Body of pancreas (tissue), 4 donors: ENCODE measurements at places on chromosomes 7 and 10. TPM values are rescaled to one million over a fixed set of nuclear protein-coding genes. Genes with fewer than 3 reads are reported as not detected.
A peak's percentile ranks its signal among the peaks of the same experiment; 100 is the strongest.

- no peaks in the 10 kb centered on the region for H3K27me3 ChIP-seq
- H3K4me1 ChIP-seq = no peaks in the 10 kb centered on the region
- H3K36me3 ChIP-seq = no peaks in the 10 kb centered on the region
- H3K27ac ChIP-seq = peak overlapping the region; percentile 3
- peak; percentile 61 for DNase-seq
Measured at GRCh38 chr10:5291501-5292195, 73.1 kb upstream of the UCN3 start.

DNA sequence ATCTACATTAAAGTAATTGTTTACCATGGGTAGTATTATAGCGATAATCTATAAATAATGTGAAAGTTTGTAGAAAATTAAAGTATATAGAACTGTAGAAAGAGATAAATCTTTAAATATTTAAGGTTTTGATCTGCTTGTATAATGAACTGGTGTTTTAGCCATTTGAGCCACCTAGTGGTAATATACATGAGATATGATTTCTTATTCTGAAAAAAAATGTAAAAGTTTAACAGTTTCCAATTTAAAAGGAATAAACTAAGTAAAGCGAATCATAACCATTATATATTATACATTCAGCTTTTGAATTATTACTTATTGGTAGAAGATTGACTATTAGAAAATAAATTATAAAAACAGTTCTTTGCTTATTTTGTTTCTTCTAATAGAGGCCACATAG is 91.2 kb downstream of the OTUD1 start:
- no peak for DNase-seq
- H3K4me1 ChIP-seq = no peaks in the 10 kb centered on the region
- no peak overlapping the region for H3K4me3 ChIP-seq
- H3K27me3 ChIP-seq = no peaks in the 10 kb centered on the region

Gene HACD1
- total RNA-seq = 4.9 TPM

GRCh38 chr7:36806891-36807290 is 82.6 kb upstream of the AOAH start:
- no peak overlapping the region for H3K4me3 ChIP-seq
- no peak overlapping the region for H3K27ac ChIP-seq
- DNase-seq = no peak
- H3K27me3 ChIP-seq = no peaks in the 10 kb centered on the region

Gene SORBS1
- total RNA-seq = 56.8 TPM

DNA sequence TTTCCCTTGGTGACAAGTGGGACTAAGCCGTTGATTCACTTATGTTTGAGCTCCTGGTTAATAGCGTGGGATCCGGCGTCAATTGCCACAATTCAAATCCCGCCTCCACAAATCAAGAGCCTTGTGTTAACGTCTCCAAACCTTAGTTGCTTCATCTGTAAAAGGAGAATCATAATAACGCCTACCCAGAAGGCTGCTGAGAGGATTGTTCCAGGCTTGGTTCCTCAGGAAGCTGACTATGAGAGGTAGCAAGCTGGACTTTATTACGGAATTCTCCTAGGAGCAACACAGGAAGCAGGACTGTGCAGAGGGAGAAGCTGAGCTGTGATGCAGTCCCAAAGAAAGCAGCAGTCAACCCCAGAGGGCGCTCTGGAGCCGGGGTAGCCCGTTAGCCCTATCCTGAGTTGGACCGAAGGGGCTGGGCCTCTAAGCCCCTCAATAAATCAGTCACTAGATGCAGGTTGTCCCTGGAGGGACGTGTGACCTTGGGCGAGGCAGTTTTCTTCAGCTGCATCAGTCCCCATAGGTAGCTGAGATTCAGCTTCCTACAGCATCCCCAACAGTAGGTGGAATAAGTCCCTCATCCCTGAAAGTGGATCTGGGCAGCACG is 6.9 kb upstream of the BAG3 start:
- no peaks in the 10 kb centered on the region for H3K36me3 ChIP-seq
- DNase-seq = no peak
- no peaks in the 10 kb centered on the region for H3K27me3 ChIP-seq
- no peak overlapping the region for H3K4me3 ChIP-seq
- no peaks in the 10 kb centered on the region for H3K4me1 ChIP-seq

GRCh38 chr10:128566361-128566968 is 440.2 kb upstream of the MKI67 start:
- H3K36me3 ChIP-seq = no peaks in the 10 kb centered on the region
- no peak overlapping the region for H3K27ac ChIP-seq
- H3K4me1 ChIP-seq = no peaks in the 10 kb centered on the region
- no peak overlapping the region for H3K4me3 ChIP-seq
- no peak for DNase-seq
- H3K27me3 ChIP-seq = no peaks in the 10 kb centered on the region

GRCh38 chr10:110190170-110190569 is 17.2 kb upstream of the MXI1 start:
- H3K4me1 ChIP-seq = no peaks in the 10 kb centered on the region
- H3K4me3 ChIP-seq = no peak overlapping the region
- H3K27me3 ChIP-seq = no peaks in the 10 kb centered on the region
- no peak for DNase-seq

DNA sequence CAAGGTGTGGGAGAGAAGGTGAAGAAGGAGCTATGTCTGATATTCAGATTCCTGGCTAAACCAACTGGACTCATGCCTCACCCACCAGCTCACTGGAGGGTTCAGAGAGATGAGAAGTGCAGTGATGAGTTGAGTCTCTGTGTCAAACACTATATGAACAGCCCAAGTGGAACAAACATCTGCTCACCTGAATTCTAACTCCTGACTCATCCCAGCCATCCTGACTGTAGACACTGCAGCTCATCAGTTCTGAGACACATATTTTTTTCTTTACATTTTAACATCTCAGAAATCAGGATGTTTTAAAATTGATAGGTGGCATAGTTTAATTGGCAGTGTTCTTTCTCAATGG is 27.3 kb downstream of the GSDME start:
- no peaks in the 10 kb centered on the region for H3K36me3 ChIP-seq
- no peak overlapping the region for H3K4me3 ChIP-seq
- H3K27ac ChIP-seq = no peak overlapping the region
- no peaks in the 10 kb centered on the region for H3K27me3 ChIP-seq
- no peaks in the 10 kb centered on the region for H3K4me1 ChIP-seq
- DNase-seq = no peak

- no peak overlapping the region for H3K4me3 ChIP-seq
- no peaks in the 10 kb centered on the region for H3K27me3 ChIP-seq
- DNase-seq = no peak
- no peaks in the 10 kb centered on the region for H3K36me3 ChIP-seq
Measured at GRCh38 chr10:15196021-15196834, 27.7 kb upstream of the NMT2 start.

DNA sequence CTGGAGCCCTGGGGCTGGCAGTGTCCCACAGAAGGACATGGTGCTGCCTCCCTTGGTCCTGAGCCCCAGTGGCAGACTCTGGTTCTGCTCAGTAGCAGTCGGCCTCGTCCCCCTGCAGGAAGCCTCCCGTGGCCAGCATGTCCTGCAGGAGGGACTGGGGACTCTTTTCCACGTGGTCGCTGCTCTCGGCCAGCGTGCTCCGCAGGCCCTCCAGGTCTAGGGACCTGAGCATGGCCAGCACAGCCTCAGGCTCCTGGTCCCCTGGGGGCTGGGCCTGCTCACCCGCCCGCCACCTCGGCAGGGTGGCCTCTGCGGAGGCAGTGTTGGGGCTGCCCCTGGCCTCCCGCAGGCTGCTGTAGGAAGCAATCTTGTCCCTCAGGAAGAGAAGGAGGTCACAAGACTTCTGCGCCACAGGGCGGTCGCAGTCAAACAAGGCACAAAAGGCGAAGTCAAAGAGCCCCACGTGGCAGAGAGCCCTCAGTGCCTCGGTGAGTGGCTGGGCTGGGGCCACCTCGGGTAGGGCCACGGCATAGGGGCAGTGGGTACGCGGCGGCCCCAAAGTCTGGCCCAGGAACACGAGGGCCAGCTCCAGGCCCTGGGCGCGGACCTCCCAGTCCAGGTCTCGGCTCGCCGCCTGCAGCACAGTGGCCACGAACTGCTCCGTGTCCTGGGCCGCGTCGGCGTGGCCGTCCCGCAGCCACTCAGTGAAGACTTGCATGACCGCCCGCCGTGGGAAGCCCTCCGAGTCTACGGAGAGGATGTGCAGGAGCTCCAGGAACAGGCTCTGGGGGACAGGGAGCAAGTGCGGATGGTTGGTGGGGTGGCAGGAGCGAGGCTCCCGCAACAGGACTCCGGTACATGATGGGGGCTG is 17.1 kb downstream of the BRAT1 start:
- H3K4me3 ChIP-seq = no peak overlapping the region
- no peaks in the 10 kb centered on the region for H3K27me3 ChIP-seq
- peaks cover 6% of the 10 kb centered on the region for H3K36me3 ChIP-seq
- no peaks in the 10 kb centered on the region for H3K4me1 ChIP-seq

GRCh38 chr10:123958241-123958640 is 66.6 kb upstream of the CPXM2 start:
- H3K36me3 ChIP-seq = no peaks in the 10 kb centered on the region
- no peak for DNase-seq
- H3K4me1 ChIP-seq = no peaks in the 10 kb centered on the region
- H3K27ac ChIP-seq = no peak overlapping the region
- no peak overlapping the region for H3K4me3 ChIP-seq

GRCh38 chr7:77370606-77371005 is 45.5 kb downstream of the GSAP start:
- no peaks in the 10 kb centered on the region for H3K4me1 ChIP-seq
- peaks cover 4% of the 10 kb centered on the region for H3K36me3 ChIP-seq
- H3K27ac ChIP-seq = no peak overlapping the region
- DNase-seq = no peak

Gene FAM25C
- not detected for total RNA-seq

DNA sequence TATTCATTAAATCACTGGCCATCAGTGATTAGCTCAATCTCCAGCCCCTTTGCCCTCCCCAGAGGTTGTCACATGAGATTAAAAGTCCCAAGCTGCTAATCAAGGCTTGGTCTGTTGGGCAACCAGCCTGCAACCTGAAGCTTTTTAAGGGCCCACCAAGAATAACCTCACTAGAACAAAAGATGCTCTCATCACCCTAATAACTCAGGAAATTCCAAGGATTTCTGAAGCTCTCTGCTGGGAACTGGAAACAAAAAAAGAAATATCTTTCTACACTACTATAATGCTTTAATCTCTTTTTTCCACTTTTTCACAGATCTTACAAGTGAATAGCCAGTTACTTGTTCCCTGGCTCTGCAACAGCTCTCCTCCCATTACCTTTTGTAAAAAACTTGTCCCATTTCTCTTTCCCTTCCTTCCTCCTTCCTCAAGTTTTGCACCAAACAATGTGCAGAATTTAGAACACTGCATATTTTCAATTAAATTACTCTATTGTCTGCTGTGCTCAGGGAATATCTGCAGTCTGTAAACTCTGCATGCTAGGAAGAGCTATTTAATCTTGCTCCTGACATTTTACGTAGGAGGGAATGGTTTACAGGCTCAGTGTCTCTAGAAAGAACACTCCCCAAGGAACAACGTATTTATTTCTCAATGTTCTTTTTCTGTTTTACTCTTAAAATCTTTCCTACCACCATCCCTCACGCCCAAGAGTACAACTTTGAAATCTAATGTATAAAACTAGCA is 169.1 kb downstream of the IMMP2L start:
- no peaks in the 10 kb centered on the region for H3K27me3 ChIP-seq
- no peak overlapping the region for H3K27ac ChIP-seq
- no peak overlapping the region for H3K4me3 ChIP-seq
- no peaks in the 10 kb centered on the region for H3K4me1 ChIP-seq
- no peak for DNase-seq
- no peaks in the 10 kb centered on the region for H3K36me3 ChIP-seq

Gene CCDC146
- 3.3 TPM for total RNA-seq

- no peak for DNase-seq
- no peak overlapping the region for H3K4me3 ChIP-seq
- no peaks in the 10 kb centered on the region for H3K27me3 ChIP-seq
- no peaks in the 10 kb centered on the region for H3K36me3 ChIP-seq
- peak overlapping the region; percentile 99 for H3K27ac ChIP-seq
Measured at GRCh38 chr10:68075550-68076004, 494 bp upstream of the HERC4 start.

GRCh38 chr10:131870831-131871672 is 29.8 kb upstream of the PPP2R2D start:
- H3K36me3 ChIP-seq = no peaks in the 10 kb centered on the region
- H3K27me3 ChIP-seq = no peaks in the 10 kb centered on the region
- no peak overlapping the region for H3K27ac ChIP-seq
- no peak for DNase-seq

Gene ITPRID1
- total RNA-seq = not detected
